Right atrium auricular region (tissue), 2 donors: ENCODE measurements at places on chromosomes 4 and X. TPM values are rescaled to one million over a fixed set of nuclear protein-coding genes. Genes with fewer than 3 reads are reported as not detected.

MAD2L1 gene
- total RNA-seq, result 0.78 TPM

CXCL3 gene
- not detected for total RNA-seq

GRCh38 chr4:41590591-41590990, 52.6 kb downstream of the LIMCH1 start:
- no peaks in the 10 kb centered on the region for H3K4me1 ChIP-seq
- no peak overlapping the region for H3K4me3 ChIP-seq
- no peak for DNase-seq

DNA sequence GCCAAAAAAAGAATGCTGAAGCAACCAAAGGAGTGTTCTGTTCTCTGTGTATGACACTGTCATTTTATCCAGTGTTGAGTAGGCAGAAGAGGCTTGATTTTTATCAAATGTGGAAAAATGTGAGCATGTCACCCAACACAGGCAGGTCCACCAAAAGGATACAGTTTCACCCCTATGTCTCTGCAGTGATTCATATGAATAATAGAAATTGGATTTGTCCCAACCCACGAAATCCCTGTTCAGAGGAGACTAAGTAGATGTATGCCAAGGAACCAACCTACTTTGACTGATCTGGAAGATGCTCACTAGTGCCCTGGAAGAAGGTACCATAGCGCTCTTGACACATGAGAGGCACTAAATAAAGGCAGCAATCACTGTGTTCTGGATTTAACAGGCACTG, 72.5 kb downstream of the FGF13 start:
- H3K4me3 ChIP-seq, result no peak overlapping the region
- H3K27ac ChIP-seq, result no peak overlapping the region
- no peaks in the 10 kb centered on the region for H3K4me1 ChIP-seq
- H3K36me3 ChIP-seq, result no peaks in the 10 kb centered on the region
- no peak for DNase-seq

GRCh38 chrX:138026211-138026610, 460.3 kb downstream of the ZIC3 start:
- no peak overlapping the region for H3K4me3 ChIP-seq
- no peak overlapping the region for H3K27ac ChIP-seq
- no peaks in the 10 kb centered on the region for H3K27me3 ChIP-seq
- DNase-seq, result no peak
